HuH-7.5 (cell line): ENCODE measurements at places on chromosomes 2 and 18.

- DNase-seq: no peak
Measured at GRCh38 chr2:62391696-62392095, 114.3 kb downstream of the TMEM17 start.

DNA sequence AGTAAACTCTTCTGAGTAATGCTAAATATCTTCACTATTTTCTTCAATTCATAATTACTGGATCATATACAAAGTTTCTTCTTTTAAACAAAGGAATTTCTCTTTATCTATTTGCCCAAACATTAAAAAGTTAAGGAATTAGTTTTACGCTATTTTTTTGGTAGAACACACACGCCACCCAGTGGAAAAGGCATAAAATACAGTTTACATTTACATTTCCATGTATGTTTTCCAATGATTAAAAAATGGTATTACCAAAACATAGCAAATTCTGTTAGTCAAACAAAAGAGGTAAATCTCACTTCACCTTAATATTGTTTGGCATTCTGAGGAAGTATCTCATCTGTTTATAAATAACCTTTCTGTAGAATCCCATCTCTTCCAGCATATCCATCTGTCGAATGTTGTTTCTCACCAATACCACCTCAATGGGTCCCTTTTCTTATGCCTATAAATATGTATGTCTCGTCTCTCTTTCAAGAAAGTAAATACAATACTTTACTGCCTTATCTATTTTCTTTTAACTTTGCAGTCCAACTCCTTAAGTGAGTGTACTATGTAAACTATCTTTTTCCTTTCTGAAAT is 7.2 kb downstream of the BOLL start:
- no peak for DNase-seq

DNA sequence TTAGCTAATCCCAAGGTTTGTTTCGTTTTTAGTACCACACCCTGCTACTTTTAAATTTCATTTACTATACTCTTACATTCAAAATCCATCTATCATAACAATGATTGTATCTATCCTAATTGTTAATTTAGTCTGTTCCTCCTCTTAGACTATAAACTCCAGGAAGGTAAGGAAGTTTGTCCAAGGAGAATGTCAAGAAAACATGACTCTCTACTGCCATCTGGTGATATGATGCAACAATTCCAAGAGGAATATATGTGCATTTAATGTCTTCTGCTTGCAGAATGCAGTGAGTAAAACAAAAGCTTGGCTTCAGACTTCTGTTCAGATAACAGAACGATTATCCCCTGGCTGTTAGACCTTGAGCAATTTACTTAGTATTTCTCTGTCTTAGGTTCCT is 1267.1 kb downstream of the LRP1B start:
- DNase-seq: no peak

GRCh38 chr2:181074457-181074856 is 94.1 kb downstream of the UBE2E3 start:
- no peak for DNase-seq

DNA sequence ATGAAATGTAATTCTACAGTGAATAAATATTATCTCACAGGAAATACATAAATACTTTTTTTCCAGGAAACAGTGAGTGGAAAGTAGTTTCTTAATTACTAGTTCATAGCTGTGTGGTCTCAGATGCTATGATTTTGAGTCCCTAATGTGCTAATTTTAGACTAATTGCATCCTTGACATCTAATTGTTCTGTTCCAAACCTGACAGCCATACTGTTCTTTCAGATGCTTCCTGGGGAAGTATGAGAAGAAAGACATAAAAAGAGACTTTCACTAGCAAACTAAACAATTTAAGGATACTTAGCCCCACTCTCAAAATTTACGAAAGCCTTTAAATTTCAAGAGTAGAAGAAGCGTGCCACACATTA is 350.9 kb upstream of the CDH20 start:
- no peak for DNase-seq
